HepG2 (cell line): ENCODE measurements at places on chromosomes 5 and 9.

GRCh38 chr9:137035507-137035834 is 3.6 kb upstream of the FUT7 start:
- 0 out of 3 replicates have a peak, but pooled peaks cover 4% of the 10 kb centered on the region for H3K27me3 ChIP-seq
- H3K36me3 ChIP-seq = no peaks in the 10 kb centered on the region
- H3K27ac ChIP-seq = no peak overlapping the region
- H3K4me3 ChIP-seq = no peak overlapping the region
- DNase-seq = no peak

DNA sequence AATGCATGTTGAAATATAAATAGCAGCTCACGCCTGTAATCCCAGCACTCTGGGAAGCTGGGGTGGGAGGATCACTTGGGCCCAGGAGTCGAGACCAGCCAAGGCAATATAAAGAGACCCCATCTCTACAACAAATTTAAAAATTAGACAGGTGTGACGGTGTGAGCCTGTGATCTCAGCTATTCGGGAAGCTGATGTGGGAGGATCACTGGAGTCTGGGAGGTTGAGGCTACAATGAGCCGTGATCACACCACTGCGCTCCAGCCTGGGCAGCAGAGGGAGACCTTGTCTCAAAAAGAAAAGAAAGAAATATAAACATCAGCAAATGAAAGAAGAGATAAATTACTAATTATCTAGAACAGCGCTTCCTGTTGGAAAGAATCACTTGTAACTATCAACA is 105.0 kb downstream of the MAPKAP1 start:
- no peak overlapping the region for H3K4me3 ChIP-seq
- H3K27ac ChIP-seq = no peak overlapping the region
- H3K36me3 ChIP-seq = no peaks in the 10 kb centered on the region
- peaks cover 20% of the 10 kb centered on the region for H3K4me1 ChIP-seq

DNA sequence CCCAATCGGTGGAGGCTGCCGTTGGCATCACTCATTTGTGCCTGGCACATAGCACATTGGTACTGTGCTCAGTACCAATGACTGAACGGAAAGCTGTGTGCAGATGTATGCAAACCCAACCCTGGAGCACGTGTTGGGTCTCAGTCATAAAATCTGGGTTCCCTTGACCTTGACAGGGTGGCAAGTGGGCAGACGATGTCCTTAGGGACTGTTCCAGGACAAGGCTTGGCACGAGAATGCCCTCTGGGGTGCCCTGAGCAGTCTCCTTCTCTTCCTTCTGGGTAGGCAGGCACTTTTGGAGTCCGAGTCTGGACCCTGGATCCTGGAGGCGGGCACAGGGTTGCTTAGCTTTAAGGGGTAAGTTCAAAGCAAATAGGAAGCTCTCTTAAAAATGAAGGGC is 75.8 kb downstream of the MACROH2A1 start:
- H3K4me3 ChIP-seq = no peak overlapping the region
- H3K27ac ChIP-seq = no peak overlapping the region
- peaks cover 73% of the 10 kb centered on the region for H3K4me1 ChIP-seq
- no peaks in the 10 kb centered on the region for H3K27me3 ChIP-seq
- no peaks in the 10 kb centered on the region for H3K36me3 ChIP-seq
- DNase-seq = no peak

- DNase-seq = no peak
- no peaks in the 10 kb centered on the region for H3K4me1 ChIP-seq
- H3K36me3 ChIP-seq = no peaks in the 10 kb centered on the region
- H3K4me3 ChIP-seq = no peak overlapping the region
Observed at GRCh38 chr5:113359419-113359818, 75.4 kb downstream of the TSSK1B start.
